Epithelial cell of esophagus (primary cell): ENCODE measurements at places on chromosomes 1 and 21.

- peak; percentile 52 for DNase-seq
Observed at GRCh38 chr1:29264773-29265389, 28.6 kb downstream of the PTPRU start.

GRCh38 chr1:115539736-115540135, 102.0 kb upstream of the VANGL1 start:
- DNase-seq: no peak

- DNase-seq: no peak
Observed at GRCh38 chr1:80926531-80926930, 874.2 kb upstream of the ADGRL2 start.

DNA sequence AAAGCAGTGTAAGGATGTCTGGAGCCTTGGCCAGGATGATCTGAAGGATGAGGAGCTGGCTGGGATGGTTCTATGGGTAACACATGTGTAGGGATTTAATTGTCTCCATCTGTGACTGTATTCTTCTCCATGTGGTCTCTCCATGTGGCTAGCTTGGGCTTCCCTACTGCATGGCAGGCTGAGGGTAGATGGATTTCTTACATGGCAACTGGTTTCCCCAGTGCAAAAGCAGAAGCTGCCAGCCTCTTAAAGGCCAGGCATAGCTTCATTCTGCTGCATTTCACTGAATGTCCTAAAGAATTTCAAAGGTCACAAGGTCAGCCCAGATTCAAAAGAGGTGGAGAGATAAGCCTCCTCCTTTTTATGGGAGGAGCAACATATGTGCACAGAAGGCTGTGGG, 61.7 kb downstream of the XCL2 start:
- no peak for DNase-seq

GRCh38 chr1:87880764-87881163, 552.1 kb downstream of the LMO4 start:
- DNase-seq: no peak

- DNase-seq: no peak
Observed at GRCh38 chr1:32195972-32196823, 4.2 kb upstream of the CCDC28B start.

DNA sequence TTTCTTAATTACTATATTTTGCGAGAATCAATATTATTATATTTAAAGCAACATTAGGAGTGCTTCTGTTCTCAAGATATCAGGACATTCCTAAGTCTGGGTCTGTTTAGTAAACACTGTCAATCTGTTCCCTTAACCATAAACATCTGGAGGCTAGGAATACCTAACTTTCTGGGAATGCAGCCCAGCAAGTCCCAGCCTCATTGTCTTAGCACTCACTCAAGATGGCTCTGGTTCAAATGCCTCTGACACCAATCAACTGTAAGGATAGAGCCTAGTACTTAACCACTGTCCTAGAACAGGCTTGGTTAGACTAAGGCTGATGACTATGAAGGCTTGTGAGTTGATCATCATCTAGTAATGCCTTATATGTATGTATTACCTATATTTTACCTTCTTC, 61.5 kb downstream of the TNN start:
- DNase-seq: peak; percentile 84

- DNase-seq: no peak
Observed at GRCh38 chr1:13794231-13795187, 94.5 kb downstream of the PRDM2 start.

DNA sequence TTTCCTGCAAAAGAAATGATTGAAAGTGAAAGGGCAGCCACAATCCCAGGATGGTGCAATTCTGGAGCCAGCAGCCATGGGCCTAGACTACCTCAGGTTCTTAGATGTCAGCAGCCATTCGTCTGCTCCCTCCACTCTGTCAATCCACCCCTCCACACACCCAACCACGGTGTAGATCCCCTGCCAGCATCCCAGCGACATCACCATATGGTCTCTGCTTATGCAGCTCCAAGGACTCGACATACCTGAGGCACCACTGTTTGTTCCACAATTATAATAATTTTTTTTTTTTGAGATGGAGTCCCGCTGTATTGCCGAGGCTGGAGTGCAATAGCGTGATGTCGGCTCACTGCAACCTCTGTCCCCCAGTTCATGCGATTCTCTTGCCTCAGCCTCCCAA, 6.5 kb downstream of the SYNC start:
- no peak for DNase-seq

GRCh38 chr1:75732703-75733102, 8.2 kb downstream of the ACADM start:
- DNase-seq: no peak

GRCh38 chr1:100440075-100440809, 87.9 kb downstream of the CDC14A start:
- DNase-seq: no peak

DNA sequence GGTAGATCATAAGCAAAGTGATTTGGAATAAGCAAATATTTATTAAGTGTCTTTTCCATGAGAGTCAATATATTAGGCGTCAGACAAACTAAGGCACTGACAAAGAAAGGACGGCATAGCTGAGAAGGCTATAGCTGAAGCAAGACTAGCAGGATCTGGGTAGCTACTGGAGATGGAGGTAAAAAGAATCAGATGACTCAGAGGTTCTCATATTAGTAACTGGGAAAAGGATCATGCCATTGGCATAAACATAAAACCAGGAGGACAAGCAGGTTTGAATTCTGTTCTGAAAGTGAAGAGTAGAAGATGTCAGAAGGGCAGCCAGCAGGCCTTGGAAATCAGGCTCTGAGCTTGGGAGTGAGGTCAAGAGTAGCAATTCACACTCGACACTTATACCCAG, 531.9 kb downstream of the PTPRC start:
- peak; percentile 59 for DNase-seq

GRCh38 chr1:83958704-83959103, 40.2 kb downstream of the TTLL7 start:
- peak; percentile 4 for DNase-seq

DNA sequence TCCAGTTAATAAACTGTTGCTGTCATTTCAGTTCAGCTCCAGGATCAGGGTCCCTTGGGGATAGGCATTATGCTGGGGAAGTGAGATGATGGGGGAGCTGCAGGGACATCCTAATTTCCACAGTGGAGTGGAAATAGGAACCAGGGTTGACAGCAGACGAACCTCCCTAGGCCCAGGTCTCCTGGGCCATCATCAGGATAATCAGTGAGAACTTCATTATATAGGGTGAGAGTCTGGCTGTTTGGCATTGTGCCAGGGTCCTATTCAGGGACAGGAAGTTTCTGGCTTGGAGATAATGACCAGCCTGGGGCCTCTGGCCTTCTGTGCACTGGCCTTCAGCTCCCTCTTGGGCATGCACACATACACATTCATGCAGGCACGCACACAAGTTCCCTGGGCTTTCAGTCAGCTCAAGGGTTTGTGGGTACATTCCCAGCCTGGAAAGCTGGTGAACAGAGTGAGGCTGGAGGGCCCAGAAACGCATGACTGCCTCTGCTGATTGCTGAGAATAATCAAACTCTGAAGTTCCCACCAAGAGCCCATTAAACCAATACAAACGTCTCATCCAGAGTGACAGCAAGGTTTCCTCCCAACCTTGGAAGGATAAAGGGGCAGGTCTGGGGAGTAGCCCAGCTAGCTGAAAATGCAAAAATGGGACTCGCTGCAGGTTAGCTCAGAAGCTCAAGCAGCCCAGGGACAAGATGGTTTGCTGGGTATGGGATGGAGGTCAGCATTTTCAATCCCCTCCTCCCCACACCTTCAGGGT, 13.9 kb upstream of the LRIG2 start:
- no peak for DNase-seq

DNA sequence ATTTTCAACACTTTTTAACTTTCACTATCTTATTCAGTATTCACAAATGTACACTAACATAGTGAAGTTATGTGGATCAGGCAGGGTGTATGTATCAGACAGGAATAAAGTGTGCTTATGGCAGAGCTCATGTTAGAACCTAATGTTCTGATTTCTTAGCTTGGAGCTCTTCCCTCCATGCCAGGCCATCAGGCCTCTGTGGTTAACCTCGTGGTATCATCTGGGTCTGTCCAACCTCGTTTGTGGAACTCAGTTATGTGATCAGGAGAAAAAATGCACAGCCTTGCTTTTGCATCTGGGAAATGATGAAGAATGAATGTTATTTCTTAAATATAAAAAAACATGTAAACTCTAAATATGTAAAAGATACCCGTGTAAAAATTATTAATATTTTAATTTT, 86.9 kb downstream of the MPZL1 start:
- DNase-seq: no peak

GRCh38 chr1:225484657-225485214, 56.9 kb upstream of the LBR start:
- DNase-seq: no peak

- DNase-seq: no peak
Observed at GRCh38 chr1:18778437-18778836, 81.0 kb downstream of the TAS1R2 start.

GRCh38 chr1:197466813-197467212, 198.8 kb downstream of the CRB1 start:
- no peak for DNase-seq

DNA sequence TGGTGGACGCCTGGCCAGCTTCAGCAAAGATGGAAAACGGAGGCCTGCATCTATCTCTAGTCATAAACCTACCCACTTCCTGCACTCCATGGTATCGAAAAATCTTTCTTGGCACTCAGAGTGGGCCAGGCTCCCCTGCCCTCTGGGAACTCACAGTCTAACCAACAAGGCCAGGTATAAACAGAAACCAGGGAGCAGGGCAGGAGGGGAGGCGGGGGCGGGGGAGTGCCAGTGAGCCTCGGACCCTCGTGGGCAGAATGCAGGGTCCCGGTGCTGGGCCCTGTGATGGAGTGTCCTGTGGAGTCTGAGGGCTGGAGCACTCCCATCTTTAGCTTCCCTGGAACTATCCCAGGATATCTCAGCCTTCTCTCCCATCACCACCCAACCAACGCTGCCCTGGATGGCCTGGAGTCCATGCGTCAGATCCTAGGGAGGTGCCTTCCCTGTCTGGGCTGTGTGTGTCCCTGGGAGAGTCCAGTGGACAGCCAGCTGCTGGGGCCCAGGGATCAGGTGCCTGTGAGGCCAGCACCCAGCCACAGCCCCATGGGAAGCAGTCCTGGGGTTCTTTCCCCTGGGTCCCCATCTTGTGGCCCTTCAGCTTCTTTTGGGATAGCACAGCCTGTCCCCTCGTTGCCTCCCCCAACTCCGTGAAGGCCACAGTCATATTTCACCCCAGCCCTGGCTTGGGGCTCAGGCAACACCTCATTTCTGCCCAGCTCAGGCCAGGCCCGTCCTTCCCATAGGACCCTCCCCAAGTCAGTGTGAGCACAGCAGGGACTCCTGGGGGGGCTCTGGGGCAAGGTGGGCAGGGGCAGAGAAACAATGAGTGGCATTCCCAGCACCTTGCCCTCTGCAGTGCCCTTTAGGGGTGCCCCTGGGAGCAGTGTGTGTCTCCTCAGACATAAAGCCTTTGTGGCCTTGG, 1.1 kb upstream of the EPS8L3 start:
- DNase-seq: no peak

- no peak for DNase-seq
Observed at GRCh38 chr1:101975371-101975770, 21.4 kb downstream of the OLFM3 start.

- DNase-seq: no peak
Observed at GRCh38 chr21:46605767-46606426, 1.0 kb upstream of the S100B start.

- peak; percentile 90 for DNase-seq
Observed at GRCh38 chr1:148264374-148265276, 112.5 kb upstream of the NBPF11 start.

DNA sequence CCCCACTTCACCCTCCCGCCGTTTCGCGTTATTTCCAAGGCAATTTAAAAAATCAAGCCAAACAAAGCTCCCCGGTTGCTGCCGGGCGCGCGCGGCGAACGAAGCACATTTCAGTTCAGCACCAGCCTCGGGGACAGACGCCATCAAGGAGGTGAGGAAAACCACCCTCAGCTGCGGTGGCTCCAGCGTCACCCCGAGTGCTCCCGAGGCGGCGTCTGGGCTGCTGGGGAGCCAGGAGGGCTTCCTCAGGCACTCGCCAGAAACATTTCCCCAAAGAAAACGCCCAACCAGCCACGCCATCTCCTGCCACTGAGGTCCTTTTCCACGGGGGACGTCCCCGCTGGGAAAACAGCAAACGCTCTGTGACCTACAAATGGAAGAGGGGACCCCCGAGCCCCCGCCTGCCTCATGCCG, 623 bp downstream of the GNG4 start:
- DNase-seq: peak; percentile 71

DNA sequence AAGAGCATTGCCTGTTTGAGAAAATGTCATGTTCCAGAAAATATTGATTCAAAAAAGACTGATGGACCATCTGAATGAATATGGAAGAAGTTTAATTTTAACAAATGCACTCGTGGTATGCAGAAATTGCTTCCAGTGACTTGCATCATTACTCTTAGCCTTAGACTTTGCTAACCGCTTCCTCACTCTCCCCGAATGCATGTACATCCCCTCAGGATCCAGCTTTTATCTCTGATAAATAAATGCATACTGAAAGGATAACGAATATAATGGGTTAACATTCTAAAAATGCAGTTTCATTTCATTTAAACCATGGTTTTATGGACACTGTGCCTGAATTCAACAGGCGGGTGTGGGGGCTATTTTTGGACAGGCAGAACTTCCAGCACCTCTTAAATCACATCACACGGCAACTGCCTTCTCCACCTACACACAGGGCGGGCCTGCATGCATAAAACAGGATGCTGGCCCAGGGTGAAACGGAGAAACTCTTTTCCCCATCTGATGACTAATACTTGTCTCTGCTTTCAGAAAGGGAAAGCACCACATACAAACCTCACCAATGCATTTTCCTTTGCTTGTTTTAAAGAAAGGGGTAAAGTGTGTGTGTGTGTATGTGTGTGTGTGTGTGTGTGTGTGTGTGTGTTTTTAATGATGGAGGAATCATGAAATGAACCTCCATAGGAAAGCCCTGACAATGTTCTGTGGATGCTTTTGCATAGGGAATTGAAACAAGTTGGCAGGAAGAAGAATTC, 48.7 kb downstream of the SPAG17 start:
- peak; percentile 83 for DNase-seq

- no peak for DNase-seq
Observed at GRCh38 chr1:57464756-57465155, 40.9 kb upstream of the DAB1 start.

- peak; percentile 35 for DNase-seq
Observed at GRCh38 chr1:177315261-177315660, 144.5 kb downstream of the BRINP2 start.

DNA sequence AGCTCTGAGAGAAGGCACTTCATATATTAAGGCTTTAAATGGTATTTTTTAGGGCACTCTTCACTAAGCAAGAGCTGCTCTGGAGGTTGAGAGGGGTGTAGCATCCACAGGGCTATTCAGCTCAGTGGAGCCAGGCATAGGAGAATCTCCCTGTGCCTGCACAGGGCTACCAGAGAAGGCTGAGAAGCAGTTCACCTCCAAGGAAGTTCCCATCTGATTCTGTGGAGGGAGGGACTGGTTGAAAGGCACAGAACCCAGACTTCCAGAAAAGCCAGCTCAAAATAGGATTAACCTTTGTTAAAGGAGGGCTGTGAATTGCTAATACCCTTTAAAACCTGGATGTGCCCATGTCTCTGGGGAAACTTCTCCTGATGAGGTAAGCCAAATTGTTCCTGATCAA, 304.5 kb downstream of the TTLL7 start:
- DNase-seq: no peak
